ENCODE measurements at places on chromosomes 4 and X. TPM values are rescaled to one million over a fixed set of nuclear protein-coding genes. Genes with fewer than 3 reads are reported as not detected.

The CCDC158 gene
- not detected for total RNA-seq

- DNase-seq = peak; percentile 82
Observed at GRCh38 chr4:4575284-4576211, 33.7 kb upstream of the STX18 start.

- peak; percentile 67 for DNase-seq
Observed at GRCh38 chr4:85778632-85779131, 303.7 kb downstream of the ARHGAP24 start.

- no peak for DNase-seq
Observed at GRCh38 chr4:78099058-78099457, 41.9 kb downstream of the FRAS1 start.

- DNase-seq = peak; percentile 49
Observed at GRCh38 chrX:14802943-14803710, 69.7 kb downstream of the FANCB start.

GRCh38 chr4:55107054-55107453, 18.3 kb downstream of the KDR start:
- DNase-seq = no peak

- DNase-seq = peak; percentile 6
Observed at GRCh38 chrX:134144231-134144630, 92.8 kb upstream of the CCDC160 start.

- DNase-seq = no peak
Observed at GRCh38 chrX:13074297-13075262, 30.2 kb upstream of the FAM9C start.

- DNase-seq = no peak
Observed at GRCh38 chrX:66008328-66008970, 31.4 kb downstream of the VSIG4 start.

The PDZD4 gene
- total RNA-seq = 1.5 TPM

DNA sequence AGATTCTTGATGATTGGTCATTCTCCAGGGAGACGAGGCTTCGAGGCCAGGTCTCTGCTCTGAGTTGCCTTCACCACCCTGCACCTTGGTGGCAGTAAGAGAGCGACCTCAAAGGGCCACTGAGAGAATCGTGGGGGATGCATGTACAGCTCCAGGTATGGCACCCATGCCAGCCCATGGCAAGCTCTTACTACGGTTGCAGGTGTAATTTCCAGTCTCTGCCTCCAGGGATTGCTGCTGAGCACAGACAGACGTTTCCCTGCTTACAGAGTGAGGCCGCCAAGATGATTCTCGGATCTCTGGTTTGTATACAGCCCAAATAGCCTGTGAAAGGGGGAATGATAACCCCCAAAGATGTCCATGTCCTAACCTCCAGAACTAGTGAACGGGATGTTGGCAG, 16.3 kb upstream of the DRD5 start:
- DNase-seq = peak; percentile 40

DNA sequence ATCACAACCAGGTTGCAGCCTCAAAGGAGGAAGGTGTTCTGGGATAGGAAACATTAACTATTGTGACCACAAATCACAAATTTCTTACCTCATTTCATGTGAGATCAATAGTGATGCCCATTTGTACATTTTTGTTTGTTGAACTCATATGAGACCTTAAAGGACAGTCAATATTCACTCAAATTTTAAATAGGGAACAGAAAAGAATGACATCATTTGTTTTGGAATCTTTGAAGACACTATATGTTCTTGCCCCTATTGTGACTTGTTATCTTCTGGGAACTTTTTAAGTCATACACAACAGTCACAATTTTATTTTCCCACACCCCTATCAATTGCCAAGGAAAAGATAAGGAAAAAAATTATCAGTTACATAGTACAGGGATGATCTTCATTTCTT, 346.5 kb downstream of the ARAP2 start:
- DNase-seq = no peak

The CCSER1 gene
- total RNA-seq = not detected

All from GM23248 (cell line).